Effector CD4-positive, alpha-beta T cell (primary cell): ENCODE measurements at places on chromosomes 3 and 15.

GRCh38 chr15:43212951-43213350, 7.9 kb downstream of the EPB42 start:
- no peak for DNase-seq

- no peak for DNase-seq
These were observed 5.9 kb upstream of the GHSR start for GRCh38 chr3:172454180-172454579.

DNA sequence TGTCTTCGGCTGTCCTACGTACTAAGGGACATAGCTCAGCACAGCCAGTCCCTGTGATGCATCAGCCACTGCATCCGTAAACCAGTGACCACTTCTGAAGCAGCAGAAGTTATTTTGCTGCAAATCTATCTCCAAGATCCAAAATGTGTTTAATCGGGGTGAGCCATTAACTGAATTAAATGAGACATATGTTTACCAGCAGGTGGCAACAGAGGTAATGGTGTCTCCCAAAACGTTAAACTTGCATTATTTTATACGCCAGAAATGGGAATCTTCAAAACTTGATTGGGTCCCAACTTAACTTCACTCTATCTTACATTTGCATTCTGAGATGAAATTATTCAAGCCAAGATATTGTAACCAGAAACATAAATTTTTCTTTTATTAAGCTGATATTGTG, 75.3 kb upstream of the BOC start:
- DNase-seq, result no peak

DNA sequence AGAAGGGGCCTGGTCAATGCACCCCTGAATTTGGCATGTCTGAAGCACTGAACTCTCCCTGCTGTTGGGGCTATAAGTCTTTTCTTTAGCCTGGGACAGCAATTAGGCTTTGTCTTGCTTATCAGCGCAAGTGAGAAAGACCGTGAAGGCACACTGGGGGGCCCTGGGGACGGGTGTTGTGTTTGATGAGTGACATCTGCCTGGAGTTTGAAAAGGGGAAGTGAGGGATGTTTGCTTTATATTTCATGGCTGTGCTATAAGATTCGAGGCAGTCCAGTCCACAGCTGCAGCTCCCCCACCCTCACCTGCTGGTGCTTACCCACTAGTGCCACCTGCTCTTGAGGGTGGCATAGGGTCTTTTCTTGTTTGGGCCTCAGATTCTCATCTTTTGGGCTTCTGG, 44.8 kb downstream of the CEMIP start:
- no peak for DNase-seq

GRCh38 chr3:189103208-189103607, 68.6 kb upstream of the TPRG1 start:
- DNase-seq, result no peak

DNA sequence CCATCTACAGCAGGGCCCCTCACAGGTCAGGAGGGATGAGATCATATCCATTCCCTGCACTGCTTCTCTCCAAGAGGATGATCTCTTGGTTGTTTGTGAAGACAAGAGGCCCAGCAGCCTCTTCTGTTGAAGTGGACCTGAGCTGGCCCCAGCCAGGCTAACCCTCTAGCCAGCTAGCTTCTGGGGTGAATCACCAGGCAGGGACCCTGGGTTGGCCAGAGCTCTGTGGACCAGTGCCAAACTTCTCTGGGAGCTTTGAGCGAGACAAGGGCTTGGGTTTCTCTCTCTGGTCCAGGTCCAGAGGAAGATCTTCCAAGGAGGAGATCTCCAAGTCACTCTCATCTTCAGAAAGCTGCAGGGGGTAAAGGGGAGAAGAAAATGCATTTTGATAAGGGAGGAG, 52.7 kb downstream of the CLDN18 start:
- DNase-seq, result no peak

- no peak for DNase-seq
These were observed 40.5 kb downstream of the CEP63 start for GRCh38 chr3:134526319-134526718.

- no peak for DNase-seq
These were observed 76.0 kb downstream of the MTHFS start for GRCh38 chr15:79820820-79821219.

GRCh38 chr3:111648991-111649579, 53.9 kb upstream of the ZBED2 start:
- no peak for DNase-seq

- no peak for DNase-seq
These were observed 54.8 kb downstream of the MYO9A start for GRCh38 chr15:72063186-72063585.

GRCh38 chr3:139434764-139435307, 41.5 kb downstream of the RBP2 start:
- no peak for DNase-seq

- no peak for DNase-seq
These were observed 5.0 kb downstream of the RPLP1 start for GRCh38 chr15:69457304-69458280.

DNA sequence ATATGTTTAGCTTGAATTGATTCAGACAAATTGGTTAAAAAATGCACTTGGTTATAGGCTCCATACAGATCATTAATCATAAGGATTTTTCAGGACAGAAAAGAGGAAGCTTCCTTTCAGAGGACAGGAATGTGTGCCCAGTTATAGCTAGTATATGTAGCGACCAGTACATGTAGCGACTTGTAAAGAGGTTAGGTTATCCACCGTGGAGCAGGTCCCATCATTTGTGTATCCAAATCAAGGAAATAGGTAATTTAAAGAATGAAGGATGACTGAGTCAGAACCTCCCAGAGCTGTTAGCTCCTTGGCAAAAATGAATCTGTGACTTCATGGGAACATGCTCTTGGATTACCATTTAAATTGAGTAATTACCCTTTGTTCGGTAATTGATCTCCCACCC, 15.8 kb upstream of the P2RY12 start:
- DNase-seq, result no peak

GRCh38 chr3:143328451-143328850, 208.9 kb downstream of the CHST2 start:
- DNase-seq, result no peak

DNA sequence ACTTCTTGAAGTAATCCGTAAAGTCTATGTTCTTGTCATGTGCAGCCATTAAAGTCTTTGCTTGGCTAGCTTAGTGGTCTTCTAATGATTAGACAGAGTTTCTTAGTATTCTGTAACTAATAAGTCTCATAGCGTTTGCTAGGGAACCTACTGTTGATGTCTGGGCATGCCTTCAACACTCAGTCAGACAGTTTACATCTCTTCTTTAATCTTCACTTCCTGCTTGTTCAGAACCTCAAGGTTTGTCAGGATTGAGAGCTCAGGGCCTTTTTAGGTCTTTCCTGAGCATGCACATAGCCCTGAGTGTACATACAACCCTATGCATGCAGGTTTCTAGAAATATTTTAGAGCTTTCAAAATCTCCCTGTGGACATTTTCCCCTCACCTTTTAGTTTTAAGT, 426.3 kb downstream of the AGBL1 start:
- DNase-seq, result no peak

DNA sequence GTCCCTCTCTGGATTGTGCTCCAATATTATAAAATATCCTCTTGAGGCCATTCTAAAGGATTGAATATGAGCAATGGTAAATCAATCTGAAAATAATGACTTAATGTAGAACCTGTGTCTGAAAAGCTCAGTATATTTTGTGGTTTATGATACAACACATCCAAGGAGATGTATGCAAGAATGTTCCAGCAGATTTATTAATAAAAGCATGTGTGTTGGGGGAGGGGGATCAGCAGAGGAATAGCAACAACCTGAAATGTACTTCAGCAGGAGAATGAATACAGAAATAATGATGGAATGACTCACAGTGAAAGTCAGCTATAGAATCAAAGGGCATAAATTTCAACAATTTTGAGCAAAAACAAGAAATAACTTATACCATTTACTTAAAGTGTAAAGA, 56.7 kb upstream of the NUDT16 start:
- DNase-seq, result no peak

DNA sequence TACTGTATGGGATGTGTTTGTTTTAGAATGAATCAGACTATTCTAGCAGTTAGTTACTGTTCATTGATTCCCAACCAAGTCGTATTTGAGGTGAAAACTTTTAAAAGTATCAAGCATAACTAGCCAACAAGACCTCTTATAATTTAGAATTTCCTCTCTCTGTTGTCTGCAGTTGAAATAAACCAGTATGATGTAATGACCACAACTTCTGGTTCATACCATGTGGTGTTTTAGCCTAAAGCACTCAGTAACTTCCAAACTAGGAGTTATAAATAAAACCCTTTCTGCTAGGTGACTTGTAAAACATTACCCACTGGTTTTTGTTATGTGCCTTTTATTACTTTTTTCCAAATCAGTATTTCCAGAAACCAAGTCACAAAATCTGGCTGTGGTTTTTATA, 19.8 kb upstream of the P2RY12 start:
- no peak for DNase-seq

DNA sequence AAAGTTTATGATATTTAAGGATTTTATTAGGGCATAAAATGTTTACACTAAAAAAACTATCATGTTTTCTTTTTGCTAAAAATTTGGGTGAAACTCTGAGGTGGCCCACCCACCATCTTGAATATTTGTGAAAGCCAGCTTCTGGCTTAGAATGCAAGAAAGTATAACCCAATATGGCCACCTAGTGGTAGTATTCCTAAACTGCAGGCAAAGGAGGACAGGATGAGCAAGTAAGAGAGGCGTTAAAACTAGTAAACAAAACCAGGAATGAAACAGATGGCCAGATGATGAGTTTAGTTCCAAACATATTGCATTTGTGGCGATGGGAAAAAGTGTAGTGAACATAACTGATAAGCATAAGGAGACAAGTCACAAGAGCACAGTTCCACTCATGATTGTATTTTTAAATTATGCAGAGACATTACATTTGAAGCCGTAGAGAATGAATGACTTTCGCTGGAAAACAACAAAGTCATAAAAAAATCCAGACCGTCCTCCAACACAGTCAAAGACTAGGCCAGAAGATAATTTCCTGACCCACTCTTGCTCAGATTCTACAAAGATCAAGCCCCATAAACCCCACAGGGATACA, 103.3 kb upstream of the PRTG start:
- DNase-seq, result peak; percentile 40

DNA sequence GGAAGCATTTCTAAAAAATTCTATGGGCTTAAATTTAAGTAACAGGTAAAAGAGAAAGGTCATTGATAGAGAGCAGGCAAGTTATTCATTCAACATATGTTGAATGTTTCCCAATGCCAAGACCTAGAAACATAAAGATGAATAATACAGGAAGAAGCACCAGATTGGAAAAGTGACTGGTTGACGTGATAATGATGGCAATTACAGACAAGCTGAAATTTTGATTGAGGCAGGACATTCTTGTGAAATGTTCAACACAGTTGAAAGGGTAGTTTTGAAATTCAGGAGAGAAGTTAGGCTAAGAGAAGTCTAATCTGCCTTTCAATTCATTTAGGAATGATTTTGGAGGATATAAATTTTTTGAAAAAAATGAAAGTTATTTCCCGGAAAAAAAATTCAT, 536.3 kb upstream of the NAALADL2 start:
- DNase-seq, result no peak

GRCh38 chr3:9088441-9089353, 125.4 kb upstream of the RAD18 start:
- DNase-seq, result no peak

- DNase-seq, result no peak
These were observed 26.4 kb upstream of the RYR3 start for GRCh38 chr15:33284336-33284735.

- no peak for DNase-seq
These were observed 296.1 kb downstream of the AGBL1 start for GRCh38 chr15:86375733-86376280.

GRCh38 chr3:183022936-183023516, 42.7 kb upstream of the DCUN1D1 start:
- no peak for DNase-seq

GRCh38 chr3:50264964-50265485, 3.9 kb upstream of the SEMA3B start:
- DNase-seq, result no peak

DNA sequence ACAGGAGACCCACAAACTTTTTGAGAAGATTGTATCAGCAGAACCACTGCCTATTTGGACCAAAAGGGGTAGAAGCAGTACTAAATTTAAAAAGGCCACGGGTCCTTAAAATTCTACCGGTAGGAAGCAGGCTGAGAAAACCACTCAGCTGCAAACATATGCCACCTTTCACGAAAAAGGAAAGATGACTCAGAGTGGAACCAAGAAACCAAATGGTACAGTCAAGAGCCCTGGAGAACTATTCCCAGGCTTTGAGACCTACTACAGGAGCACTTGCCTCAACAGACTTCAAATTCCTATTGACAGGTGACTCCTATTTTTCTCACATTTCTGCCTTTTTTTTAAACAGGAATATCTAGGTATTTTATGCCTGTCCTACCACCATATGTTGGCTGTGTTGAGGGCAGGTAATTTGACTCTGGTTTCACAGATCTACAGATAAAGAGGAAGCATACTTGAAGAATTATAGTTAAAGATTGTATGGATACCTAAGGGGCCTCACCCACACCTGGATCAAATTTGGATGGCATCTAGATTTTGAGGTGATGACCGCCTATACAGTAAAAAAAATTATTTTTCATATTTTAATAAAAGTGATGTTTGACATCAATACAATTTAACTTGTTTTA, 10.1 kb downstream of the GOLIM4 start:
- no peak for DNase-seq

DNA sequence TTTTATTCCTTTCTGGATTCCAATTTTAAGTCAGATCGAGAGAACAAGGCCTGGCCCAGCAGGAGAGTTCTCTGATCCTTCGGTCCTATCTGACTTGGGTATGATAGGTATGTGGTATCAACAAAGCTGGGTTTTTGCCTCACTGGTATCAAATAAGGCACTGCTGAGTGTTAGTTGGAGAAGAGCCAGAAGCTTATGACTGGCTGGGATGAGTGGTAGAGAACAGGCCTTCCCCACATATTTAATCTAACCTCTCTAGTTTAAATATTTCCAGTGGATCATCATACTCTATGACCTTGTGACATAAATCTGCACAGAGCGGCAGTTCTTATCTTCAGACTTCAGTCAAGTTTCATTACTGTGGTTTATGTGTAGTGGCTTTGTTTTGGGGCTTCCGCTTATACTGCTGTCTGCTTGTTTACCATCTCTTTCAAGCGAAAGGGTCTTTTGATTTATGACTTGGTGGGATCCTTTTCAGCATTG, 164.5 kb downstream of the PTPRG start:
- DNase-seq, result no peak

GRCh38 chr15:90097475-90097874, 4.8 kb downstream of the IDH2 start:
- peak; percentile 49 for DNase-seq

- DNase-seq, result no peak
These were observed 206.9 kb downstream of the NSUN3 start for GRCh38 chr3:94269763-94270162.

GRCh38 chr3:55658270-55658669, 171.2 kb upstream of the WNT5A start:
- no peak for DNase-seq

DNA sequence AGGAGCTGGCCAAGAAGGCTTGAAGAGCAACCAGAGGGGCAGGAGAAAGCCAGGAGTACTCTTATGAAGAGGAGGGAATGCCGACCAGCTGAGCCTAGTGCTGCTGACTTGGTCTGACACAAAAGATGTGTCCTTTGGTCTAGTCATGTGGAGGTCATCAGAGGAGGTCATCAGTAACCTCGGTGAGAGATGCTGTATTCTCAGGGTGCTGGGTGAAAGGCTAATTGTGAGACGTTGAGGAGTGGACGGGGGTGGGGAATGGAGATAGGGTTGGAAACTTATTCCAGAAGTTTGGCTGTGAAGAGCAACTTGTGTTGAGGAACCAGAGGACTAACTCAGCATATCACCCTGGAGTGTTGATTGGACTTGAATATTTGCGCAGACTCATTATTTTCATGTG, 5.5 kb downstream of the CRTC3 start:
- DNase-seq, result no peak

GRCh38 chr15:27846722-27847395, 252.3 kb downstream of the OCA2 start:
- no peak for DNase-seq
